Spinal cord (tissue), 10 donors: ENCODE measurements at places on chromosomes 11 and 22. TPM values are rescaled to one million over a fixed set of nuclear protein-coding genes. Genes with fewer than 3 reads are reported as not detected.

CARD18 gene
- total RNA-seq: not detected

GRCh38 chr22:48222742-48223487 is 1460.5 kb downstream of the TBC1D22A start:
- no peaks in the 10 kb centered on the region for H3K36me3 ChIP-seq
- no peak overlapping the region for H3K4me3 ChIP-seq
- DNase-seq: no peak
- no peak overlapping the region for H3K27ac ChIP-seq

DNA sequence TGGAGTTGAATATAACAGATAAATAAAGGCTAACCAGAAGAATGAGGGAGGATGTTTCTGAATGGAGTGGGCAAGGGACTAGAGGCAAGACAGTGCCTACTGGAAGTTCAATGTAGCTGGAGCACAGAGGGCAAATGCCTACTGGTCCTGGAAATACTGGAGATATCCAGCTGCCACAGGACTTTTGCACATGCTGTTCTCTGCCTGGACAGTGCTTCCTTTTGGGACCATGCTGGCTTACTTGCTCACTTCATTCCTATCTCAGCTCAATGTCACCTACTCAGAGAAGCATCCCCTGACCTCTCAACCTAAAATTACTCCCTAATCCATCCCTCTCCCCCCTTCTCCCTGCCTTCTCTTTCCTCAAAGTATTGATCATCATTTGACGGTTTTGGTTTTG is 20.2 kb downstream of the RASD2 start:
- DNase-seq: no peak
- no peak overlapping the region for H3K27ac ChIP-seq
- no peaks in the 10 kb centered on the region for H3K36me3 ChIP-seq
- no peak overlapping the region for H3K4me3 ChIP-seq

ANO3 gene
- total RNA-seq: 12.9 TPM

DNA sequence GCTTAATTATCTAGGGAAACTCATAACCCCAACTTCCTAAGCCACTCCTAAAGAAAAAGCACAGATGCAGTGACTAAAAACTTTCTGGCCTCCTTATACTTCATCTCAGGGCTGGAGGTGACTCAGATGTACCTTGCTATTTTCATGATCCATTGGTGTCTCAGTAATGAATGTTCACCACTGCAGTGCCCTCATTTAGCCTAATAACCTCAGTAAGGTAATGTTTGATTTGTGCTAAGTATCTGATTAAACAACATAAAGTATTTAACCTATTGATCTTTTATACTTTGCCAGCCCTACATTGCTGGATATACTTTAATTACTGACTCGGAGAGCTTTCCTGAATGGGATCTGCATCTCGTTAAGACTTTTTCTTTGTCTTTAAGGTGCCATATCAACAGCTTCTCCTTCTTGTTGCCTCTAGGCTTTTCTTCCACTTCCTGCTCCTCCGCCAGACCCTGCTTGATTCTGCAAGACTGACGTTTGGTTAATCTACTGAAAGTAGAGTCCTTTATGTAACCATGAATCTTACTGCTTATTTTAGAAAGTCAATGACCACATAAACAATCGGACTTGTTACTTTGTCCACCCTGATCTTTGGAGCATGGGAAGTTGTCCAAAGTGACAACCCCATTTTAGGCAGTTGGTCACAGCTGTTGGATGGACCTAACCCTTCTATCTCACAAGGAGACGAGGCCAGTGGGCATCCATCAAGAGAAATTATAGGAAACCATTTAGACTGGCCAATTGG is 303.0 kb downstream of the ST3GAL4 start:
- H3K27ac ChIP-seq: no peak overlapping the region
- peaks cover 23% of the 10 kb centered on the region for H3K4me1 ChIP-seq
- no peaks in the 10 kb centered on the region for H3K27me3 ChIP-seq
- H3K4me3 ChIP-seq: no peak overlapping the region
